Left ventricle myocardium inferior (tissue), 1 donor: ENCODE measurements at places on chromosomes 13 and 19. TPM values are rescaled to one million over a fixed set of nuclear protein-coding genes. Genes with fewer than 3 reads are reported as not detected.

The GARIN5A gene
- total RNA-seq, result 1.3 TPM

The GRK1 gene
- 0.85 TPM for total RNA-seq

The RTBDN gene
- total RNA-seq, result not detected

The PTH2 gene
- not detected for total RNA-seq

The KCTD4 gene
- total RNA-seq, result 0.11 TPM

The UCHL3 gene
- total RNA-seq, result 23.2 TPM

The ZNF787 gene
- total RNA-seq, result 31.8 TPM

The STAP2 gene
- 2.6 TPM for total RNA-seq

DNA sequence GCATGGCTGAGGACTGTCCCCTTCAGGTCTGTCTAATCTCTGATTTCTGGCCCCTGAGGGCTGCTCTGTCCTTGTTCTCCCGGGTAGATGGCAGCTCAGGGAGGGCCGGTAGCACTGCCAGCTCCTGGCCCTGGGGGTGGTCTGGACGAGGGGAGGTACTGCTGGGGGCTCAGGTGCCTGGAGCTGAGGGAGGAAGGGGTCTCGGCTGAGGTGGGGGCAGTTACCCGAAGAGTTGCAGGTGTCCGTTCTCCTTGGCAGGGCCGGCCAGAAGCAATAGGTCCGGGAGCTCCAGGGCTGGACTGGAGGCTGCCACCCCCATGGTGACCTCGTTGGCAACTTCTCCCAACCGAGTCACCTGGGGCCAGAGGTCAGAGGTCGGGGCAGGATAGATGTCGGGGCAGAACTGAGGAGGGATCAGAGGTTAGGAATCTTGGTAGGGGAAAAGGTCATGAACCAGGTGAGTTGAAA, 1.2 kb upstream of the EMC10 start:
- H3K4me1 ChIP-seq, result peaks cover 32% of the 10 kb centered on the region
- no peaks in the 10 kb centered on the region for H3K27me3 ChIP-seq
- peaks cover 22% of the 10 kb centered on the region for H3K36me3 ChIP-seq
- no peak overlapping the region for H3K27ac ChIP-seq
- H3K4me3 ChIP-seq, result no peak overlapping the region

DNA sequence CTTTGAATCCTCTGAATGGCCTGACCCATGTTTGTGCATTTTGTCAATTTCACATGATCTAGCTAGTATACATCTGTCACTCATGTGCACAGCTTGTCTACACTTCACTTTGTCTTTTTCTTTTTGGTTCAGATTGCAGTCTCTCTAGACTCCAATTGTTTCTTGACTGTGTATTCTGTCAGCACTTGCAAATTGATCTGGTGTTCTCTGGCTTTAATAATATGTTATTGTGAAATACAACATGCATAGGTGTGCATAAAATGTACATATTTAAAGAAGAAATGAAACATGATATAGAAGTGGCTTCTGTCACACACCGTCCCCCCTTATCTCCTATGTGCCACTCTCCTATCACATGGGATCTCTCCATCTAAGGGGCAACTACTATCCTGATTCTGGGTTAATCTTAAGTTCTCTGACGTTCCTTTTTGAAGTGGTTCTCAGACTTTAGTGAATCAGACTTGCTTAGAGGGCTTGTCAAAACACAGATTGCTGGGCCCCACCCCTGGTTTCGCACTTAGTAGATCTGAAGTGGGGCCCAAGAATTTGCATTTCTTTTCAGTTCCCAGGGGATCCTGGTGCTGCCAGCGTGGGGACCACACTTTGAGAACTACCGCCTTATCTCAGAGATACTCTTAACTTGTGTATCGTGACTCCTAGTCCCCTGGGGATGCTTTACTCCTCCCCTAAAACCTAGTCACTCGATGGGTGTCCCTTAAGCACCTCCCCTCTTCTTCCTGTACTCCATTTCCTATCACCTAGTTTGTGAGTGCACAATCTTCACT, 5.8 kb downstream of the KRTDAP start:
- H3K27ac ChIP-seq, result no peak overlapping the region
- no peaks in the 10 kb centered on the region for H3K36me3 ChIP-seq
- no peak for DNase-seq

DNA sequence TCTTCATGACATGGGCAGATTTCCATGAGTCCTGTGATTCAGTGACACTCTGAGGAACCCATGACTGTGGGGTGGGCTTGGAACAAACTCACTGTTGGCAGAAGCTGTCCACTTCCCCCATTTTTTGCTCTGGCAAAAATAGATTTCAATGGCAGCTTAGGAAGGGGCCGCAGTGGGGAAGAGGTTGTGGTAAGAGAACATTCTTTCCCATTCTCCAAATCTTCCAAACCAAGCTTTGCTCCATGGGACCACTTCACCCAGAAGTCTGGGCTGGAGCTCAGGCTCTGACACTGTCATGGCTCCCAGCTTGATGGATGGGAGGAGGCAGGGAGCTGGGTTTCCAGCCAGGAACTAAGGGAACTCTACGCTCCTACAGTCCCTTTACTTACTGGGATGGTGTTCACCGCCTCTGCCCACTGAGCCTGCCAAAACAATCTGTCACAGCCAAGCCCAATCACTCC, 24.9 kb upstream of the MEDAG start:
- H3K36me3 ChIP-seq, result no peaks in the 10 kb centered on the region
- H3K27me3 ChIP-seq, result peaks cover 15% of the 10 kb centered on the region
- peak; percentile 47 for DNase-seq

DNA sequence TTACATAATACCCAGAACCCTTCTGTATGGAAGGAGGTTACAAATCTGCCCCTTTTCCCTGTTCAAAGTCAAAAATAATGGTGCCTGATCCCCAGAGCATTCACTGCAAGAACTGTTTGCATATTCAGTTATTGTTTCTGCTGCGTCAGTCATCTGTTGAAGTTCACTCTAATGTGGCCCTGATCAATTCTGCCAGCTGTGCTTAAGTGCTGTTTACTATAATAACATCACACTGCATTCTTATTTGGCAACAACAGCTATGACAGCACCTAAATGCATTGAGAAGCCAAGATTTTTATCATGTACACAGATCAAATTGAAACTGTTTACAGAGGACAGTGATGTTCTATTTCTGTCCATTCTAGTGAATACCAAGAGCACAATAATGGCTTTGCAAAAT, 115.9 kb downstream of the DACH1 start:
- H3K27ac ChIP-seq, result peak overlapping the region; percentile 64
- peak overlapping the region; percentile 38 for H3K4me3 ChIP-seq
- H3K27me3 ChIP-seq, result no peaks in the 10 kb centered on the region
- no peaks in the 10 kb centered on the region for H3K36me3 ChIP-seq
- peaks cover 14% of the 10 kb centered on the region for H3K4me1 ChIP-seq
- no peak for DNase-seq

DNA sequence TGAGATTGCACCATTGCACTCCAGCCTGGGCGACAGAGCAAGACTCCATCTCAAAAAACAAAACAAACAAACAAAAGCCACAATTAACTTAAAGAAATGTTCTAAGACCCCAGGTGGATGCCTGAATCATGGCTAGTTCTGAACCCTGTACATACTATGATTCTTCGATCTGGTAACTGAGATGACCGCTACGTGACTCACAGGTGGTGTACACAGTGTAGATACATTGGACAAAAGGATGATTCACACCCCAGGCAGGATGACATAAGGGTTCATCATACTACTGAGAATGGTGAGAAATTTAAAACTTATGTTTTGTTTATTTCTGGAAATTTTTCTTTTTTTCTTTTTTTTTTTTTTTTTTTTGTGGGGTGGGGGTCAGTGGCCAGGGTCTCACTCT, 6.5 kb downstream of the ZNF426 start:
- H3K4me1 ChIP-seq, result peaks cover 8% of the 10 kb centered on the region
- H3K36me3 ChIP-seq, result peaks cover 100% of the 10 kb centered on the region
- no peak overlapping the region for H3K4me3 ChIP-seq
- no peaks in the 10 kb centered on the region for H3K27me3 ChIP-seq
- H3K27ac ChIP-seq, result no peak overlapping the region

- H3K4me3 ChIP-seq, result no peak overlapping the region
- peaks cover 29% of the 10 kb centered on the region for H3K4me1 ChIP-seq
- H3K36me3 ChIP-seq, result no peaks in the 10 kb centered on the region
- no peak for DNase-seq
Observed at GRCh38 chr13:21826214-21827015, 155.5 kb downstream of the FGF9 start.

DNA sequence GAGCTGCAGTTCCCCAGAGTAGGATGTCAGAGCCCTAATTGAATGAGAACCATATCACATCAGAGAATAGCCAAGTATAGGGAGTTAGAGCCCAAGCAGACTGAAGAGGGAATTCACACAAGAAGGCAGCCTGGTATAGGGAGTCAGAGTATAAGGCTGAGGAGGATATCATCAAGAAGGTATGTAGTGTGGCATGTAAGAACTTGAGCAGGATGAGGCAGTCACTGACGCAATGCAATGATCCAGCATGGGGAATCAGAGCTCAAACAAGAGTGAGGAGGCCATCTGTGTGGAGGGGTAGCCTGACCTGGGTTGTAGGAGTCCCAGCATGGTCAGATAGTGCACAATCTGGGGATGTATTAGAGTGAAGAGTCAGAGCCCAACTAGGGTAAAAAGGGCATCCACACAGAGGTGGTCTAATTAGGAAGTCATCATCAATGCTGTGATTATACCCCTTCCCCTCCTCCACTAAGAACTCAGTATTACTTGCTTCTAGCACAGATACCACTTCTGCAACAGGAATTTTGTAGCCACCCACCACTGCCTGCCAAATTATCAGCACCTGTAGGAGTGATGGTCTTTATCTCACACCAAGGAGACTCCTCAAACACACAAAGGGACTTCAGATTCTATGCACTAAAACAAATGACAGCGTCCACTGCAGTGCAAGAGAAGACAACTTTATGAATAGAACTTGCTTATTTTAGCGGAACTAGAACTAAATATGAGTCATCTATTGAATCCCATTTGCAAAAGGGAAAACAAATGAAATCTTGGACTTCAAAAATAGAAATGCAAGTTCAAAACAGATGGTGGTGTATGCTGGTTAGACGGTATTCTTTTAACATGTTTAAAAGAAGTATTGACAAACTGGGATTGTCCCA, 107.2 kb downstream of the FNDC3A start:
- DNase-seq, result no peak
- peaks cover 11% of the 10 kb centered on the region for H3K4me1 ChIP-seq
- H3K36me3 ChIP-seq, result no peaks in the 10 kb centered on the region
- H3K27me3 ChIP-seq, result no peaks in the 10 kb centered on the region

DNA sequence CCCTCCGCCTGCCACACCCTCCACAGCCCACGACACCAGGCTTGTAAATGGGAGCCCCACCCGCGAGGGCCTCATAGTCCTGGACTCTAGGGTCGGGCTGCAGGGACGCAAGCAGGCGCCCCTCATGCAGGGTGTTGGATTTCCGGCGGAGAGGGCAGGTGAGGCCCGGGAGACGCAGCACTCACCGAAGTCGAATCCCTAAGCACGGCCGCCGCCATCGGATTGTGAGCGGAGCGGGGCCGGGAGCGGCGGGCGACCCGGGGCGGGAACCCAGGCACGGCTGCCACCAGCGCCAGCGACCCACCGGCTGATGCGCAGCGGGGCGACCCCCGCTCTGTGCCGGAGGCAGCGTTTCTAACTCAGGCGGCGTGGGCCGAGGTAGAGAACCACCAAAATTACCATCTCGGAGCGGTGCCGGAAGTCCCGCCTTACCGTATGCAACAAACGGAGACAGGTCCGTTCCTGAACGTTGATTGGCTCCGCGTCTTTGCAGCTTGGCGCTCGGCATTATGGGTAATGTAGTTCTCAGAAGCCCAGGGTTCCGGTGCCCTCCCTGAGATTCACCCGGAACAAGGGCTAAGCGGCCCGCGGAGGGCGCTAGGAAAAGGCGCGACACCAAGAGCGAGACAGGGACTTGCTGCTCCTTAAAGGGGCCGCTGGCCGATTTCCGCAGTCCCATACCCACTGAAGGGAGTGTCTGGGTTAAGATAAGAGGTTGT, at the start of gene ZNF416:
Gene ZNF416, minus strand, starts transcription at position 425 of the 719 bp plus-strand sequence. Its CDS starts 207 bp downstream, at position 218.
- DNase-seq, result peak; percentile 96
- no peaks in the 10 kb centered on the region for H3K27me3 ChIP-seq
- H3K4me1 ChIP-seq, result peaks cover 32% of the 10 kb centered on the region
- H3K36me3 ChIP-seq, result peaks cover 39% of the 10 kb centered on the region
- peak within 1 kb of the TSS; percentile 98 for H3K4me3 ChIP-seq

DNA sequence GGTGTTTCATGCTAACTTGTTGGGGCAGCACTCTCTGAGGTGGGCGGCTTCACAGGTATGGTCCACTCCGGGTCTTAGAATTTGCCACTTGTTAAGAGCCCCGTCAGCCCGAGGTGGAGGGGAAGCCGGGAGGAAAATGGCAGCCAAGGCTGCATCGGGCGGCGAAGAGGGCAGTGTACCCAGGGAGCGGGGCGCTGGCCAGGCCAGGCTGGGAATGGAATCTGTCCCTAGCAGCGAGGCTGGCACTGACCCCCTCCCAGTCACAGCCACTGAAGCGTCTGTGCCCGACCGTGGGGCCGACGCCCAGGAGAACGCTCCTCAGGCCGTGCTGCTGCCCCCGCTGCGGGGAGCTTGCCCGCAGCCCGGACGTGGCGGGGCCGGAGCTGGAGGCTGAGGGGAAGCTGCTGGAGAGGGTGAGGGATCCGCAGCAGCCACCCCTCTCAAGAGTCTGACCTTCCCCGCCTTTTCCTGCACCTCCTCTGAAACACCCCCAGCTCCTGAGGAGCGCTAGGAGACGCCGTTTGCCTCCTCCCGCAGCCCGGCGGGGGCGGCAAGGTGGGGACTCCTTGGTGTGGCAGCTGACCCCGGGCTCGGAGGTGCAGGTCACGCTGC, 313.8 kb upstream of the SPRY2 start:
- H3K4me1 ChIP-seq, result no peaks in the 10 kb centered on the region
- H3K4me3 ChIP-seq, result peak overlapping the region; percentile 59

GRCh38 chr19:16860118-16860517, 28.7 kb upstream of the F2RL3 start:
- H3K36me3 ChIP-seq, result peaks cover 64% of the 10 kb centered on the region
- H3K4me3 ChIP-seq, result no peak overlapping the region
- no peaks in the 10 kb centered on the region for H3K27me3 ChIP-seq

DNA sequence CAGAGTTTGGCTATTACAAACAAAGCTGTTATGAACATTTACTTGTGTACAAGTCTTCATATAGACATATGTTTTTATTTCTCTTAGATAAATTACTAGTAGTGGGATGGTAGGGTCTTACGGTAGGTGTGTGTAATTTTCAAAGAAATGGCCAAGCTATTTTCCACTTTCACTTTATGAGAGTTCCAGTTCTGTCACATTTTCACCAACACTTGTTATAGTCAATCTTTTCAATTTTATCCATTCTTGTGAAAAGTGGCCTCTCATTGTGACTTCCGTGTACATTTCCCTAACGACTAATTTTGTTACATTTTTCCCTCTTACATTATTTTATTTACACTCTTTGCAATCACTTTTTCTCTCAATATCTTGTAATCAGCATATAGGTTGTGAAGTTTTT, 18.3 kb downstream of the MBD3L1 start:
- no peak for DNase-seq
- H3K4me1 ChIP-seq, result no peaks in the 10 kb centered on the region
- no peak overlapping the region for H3K4me3 ChIP-seq
- no peak overlapping the region for H3K27ac ChIP-seq
- peaks cover 51% of the 10 kb centered on the region for H3K27me3 ChIP-seq
